Kidney (tissue), 22 donors: ENCODE measurements at places on chromosomes 3 and 15. TPM values are rescaled to one million over a fixed set of nuclear protein-coding genes. Genes with fewer than 3 reads are reported as not detected.

The ARNT2 gene
- 12.2 TPM for polyA plus RNA-seq

The TRPM1 gene
- 1.3 TPM for polyA plus RNA-seq

The FAM43A gene
- polyA plus RNA-seq: 5.0 TPM

The VGLL3 gene
- polyA plus RNA-seq: 0.30 TPM

The GATA2 gene
- 22.9 TPM for polyA plus RNA-seq

The SLC30A4 gene
- 3.1 TPM for polyA plus RNA-seq

The THBS1 gene
- polyA plus RNA-seq: 26.4 TPM

The SEMA3G gene
- 28.2 TPM for polyA plus RNA-seq

The OR5K2 gene
- not detected for polyA plus RNA-seq

The LIPH gene
- polyA plus RNA-seq: 3.2 TPM

The IL17RE gene
- 7.5 TPM for polyA plus RNA-seq

The PSTPIP1 gene
- polyA plus RNA-seq: 2.2 TPM

The GHSR gene
- polyA plus RNA-seq: not detected

The SLC7A14 gene
- polyA plus RNA-seq: 0.04 TPM

The PLSCR5 gene
- not detected for polyA plus RNA-seq

The GRM2 gene
- not detected for polyA plus RNA-seq

The FAIM gene
- polyA plus RNA-seq: 18.3 TPM

The LRRC49 gene
- polyA plus RNA-seq: 13.2 TPM

The SCAANT1 gene
- not detected for polyA plus RNA-seq

The TNFSF10 gene
- 75.4 TPM for polyA plus RNA-seq

The PROK2 gene
- polyA plus RNA-seq: not detected

The CPNE9 gene
- polyA plus RNA-seq: 0.19 TPM

The ERC2 gene
- polyA plus RNA-seq: 0.92 TPM

The TNFAIP8L3 gene
- 2.4 TPM for polyA plus RNA-seq

The GOLGA8T gene
- polyA plus RNA-seq: 0.28 TPM

The ERICH6 gene
- not detected for polyA plus RNA-seq

The CACNA2D2 gene
- polyA plus RNA-seq: 6.0 TPM

The ACOX2 gene
- polyA plus RNA-seq: 85.5 TPM

The ARPP21 gene
- 0.11 TPM for polyA plus RNA-seq

The FOXB1 gene
- not detected for polyA plus RNA-seq

The SMCO1 gene
- polyA plus RNA-seq: not detected

The FBXW12 gene
- not detected for polyA plus RNA-seq

The DRD3 gene
- polyA plus RNA-seq: not detected

The ROPN1 gene
- polyA plus RNA-seq: not detected

The CPNE4 gene
- polyA plus RNA-seq: 1.2 TPM

The GXYLT2 gene
- polyA plus RNA-seq: 0.39 TPM

The PAQR9 gene
- not detected for polyA plus RNA-seq

The CTXND1 gene
- 2.2 TPM for polyA plus RNA-seq

The ABI3BP gene
- polyA plus RNA-seq: 7.1 TPM

The MAP2K5 gene
- 14.1 TPM for polyA plus RNA-seq

The SIDT1 gene
- 0.92 TPM for polyA plus RNA-seq

The MESP2 gene
- polyA plus RNA-seq: 0.24 TPM

The SPTBN5 gene
- polyA plus RNA-seq: 2.6 TPM

The NANOGP8 gene
- polyA plus RNA-seq: not detected

The GOLGA8S gene
- 0.13 TPM for polyA plus RNA-seq
